ENCODE measurements at places on chromosomes 16 and 17.
A peak's percentile ranks its signal among the peaks of the same experiment; 100 is the strongest.

- DNase-seq = no peak
Observed at GRCh38 chr17:4150096-4150495, 7.1 kb downstream of the CYB5D2 start.

DNA sequence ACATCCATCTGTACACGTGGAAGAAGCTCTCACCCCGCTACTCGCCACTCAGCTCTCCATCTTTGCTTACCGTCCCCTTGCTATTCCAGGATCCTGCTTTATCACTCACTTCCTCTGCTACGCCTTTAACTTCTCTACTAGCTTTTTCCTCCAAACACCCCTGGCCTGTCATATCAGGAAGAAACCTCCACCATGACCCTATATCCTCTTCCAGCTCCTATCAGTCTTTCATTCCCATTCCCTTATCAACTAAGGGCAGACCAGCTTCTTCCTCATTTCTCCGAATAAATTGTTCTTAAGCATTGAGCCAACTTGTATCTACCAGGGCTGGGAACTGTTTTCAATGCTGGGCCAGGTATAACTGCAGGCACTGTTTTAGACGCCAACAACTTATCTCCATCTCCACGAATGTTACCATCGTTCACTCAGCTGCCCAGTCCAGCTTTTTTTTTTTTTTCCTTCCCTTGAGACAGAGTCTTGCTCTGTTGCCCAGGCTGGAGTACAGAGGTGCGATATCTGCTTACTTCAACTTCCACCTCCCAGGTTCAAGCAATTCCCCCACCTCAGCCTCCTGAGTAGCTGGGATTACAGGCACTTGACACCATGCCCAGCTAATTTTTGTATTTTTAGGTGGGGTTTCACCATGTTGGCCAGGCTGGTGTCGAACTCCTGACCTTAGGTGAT lies 4.3 kb downstream of the IQCK start:
- no peak for DNase-seq

GRCh38 chr17:55768936-55769624 lies 18.2 kb downstream of the PCTP start:
- peak; percentile 71 for DNase-seq

- DNase-seq = no peak
Observed at GRCh38 chr17:2798678-2799077, 2.4 kb downstream of the RAP1GAP2 start.

DNA sequence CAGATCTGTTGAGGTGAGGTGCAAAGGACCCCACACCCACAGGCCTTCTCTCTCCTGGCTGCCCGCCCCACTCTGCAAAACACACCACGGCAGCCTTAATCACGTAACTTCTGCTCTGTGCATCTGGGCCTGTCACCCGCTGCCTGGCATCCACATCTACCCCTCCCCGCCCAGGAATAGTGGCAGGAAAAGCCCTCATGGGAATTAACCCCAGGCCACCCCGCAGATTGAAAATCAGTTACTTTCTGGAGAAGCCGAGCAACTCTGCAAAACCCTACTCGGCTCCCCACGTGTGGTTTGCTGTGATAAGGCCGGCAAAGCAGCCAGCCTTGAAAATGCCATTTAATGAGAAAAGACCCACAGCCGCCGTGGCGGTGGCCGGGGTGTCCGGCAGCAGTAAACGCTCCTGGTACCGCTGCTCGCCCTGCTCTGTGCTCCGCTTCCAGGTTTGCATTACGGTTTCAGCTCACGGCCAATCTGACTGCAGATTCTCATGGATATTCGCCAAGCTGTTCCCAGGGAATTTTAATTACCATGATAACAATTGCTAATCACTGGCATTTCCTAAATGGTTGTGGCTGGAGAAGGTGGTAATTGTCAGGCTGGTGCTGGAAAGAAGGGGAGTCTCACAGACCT lies 78.0 kb upstream of the DOC2B start:
- DNase-seq = no peak

GRCh38 chr16:1035066-1035415 lies 37.5 kb upstream of the SSTR5 start:
- DNase-seq = no peak

GRCh38 chr16:854808-855410 lies 54.4 kb upstream of the GNG13 start:
- DNase-seq = no peak

DNA sequence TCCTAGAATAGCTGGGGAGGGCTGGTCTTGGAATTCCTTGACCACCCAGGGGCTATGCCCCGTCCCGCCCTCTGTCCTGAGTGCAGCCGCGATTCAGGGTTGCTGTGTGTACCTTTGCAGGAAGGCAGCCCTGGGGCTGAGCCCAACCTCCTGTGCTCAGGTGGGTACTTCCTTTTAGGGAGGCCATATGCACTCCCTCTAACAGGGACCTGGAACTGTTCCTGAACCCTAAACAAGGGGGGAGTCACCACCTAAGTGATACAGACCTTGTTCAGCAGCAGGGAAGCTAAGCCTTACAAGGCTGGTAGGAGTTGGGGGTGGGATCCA lies 24.6 kb downstream of the LLGL2 start:
- no peak for DNase-seq
